Pulmonary artery endothelial cell (primary cell): ENCODE measurements at places on chromosomes 4 and X.

- DNase-seq: no peak
Observed at GRCh38 chr4:30172416-30172815, 547.8 kb upstream of the PCDH7 start.

GRCh38 chr4:15031197-15031596 is 28.9 kb downstream of the CPEB2 start:
- no peak for DNase-seq

GRCh38 chr4:105978684-105979296 is 83.5 kb downstream of the NPNT start:
- no peak for DNase-seq

DNA sequence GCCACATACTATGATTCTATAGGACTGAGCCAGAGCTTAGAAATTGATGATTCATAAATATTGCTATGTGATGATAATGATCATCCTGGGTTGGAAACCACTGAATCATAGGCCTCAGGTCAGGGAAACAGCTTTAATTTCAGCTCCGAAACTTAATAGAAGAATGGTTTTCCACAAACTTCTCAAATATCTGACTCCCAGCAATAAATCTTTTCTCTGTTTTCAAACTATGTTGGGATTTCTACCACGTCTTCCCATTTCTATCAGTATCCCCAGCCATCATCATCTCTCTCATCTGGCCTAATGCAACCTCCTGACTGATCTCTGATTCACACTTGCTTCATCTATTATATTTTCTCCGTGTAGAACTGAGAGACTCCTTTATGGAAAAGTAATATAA is 521.8 kb upstream of the AGA start:
- DNase-seq: no peak

GRCh38 chr4:69154021-69154420 is 57.7 kb downstream of the UGT2B7 start:
- DNase-seq: no peak

DNA sequence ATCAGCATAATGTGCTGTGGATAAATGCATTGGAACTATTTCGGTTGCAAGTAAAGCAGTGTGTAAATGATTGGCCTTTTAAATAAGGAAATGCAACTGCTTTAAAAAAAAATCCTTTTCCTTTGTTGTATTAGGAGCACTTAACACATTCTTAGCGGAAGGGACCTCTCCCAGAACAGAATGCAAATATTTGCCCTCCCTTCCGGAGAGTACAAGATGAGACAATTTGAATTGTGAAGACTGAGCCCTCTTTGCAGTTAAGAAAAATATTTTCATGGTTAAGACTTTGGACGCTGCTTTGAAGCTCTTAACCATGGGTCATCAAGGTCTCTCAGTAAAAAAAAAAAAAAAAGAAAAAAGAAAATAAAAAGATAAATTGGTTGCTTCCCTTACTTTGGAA is 9.5 kb upstream of the NOX1 start:
- DNase-seq: peak; percentile 47

GRCh38 chr4:113684534-113685091 is 76.9 kb downstream of the CAMK2D start:
- no peak for DNase-seq

- no peak for DNase-seq
Observed at GRCh38 chr4:77652237-77652897, 46.7 kb downstream of the CXCL13 start.

- no peak for DNase-seq
Observed at GRCh38 chrX:27163236-27163635, 299.9 kb downstream of the PPP4R3C start.

- DNase-seq: no peak
Observed at GRCh38 chr4:1202526-1203011, 30.2 kb upstream of the SPON2 start.

GRCh38 chr4:102723511-102723910 is 37.3 kb downstream of the MANBA start:
- no peak for DNase-seq

- no peak for DNase-seq
Observed at GRCh38 chrX:19839770-19840254, 47.6 kb downstream of the SH3KBP1 start.

GRCh38 chrX:130060122-130061069 is 49.9 kb downstream of the ELF4 start:
- DNase-seq: no peak

- DNase-seq: no peak
Observed at GRCh38 chr4:115154826-115155225, 41.4 kb upstream of the NDST4 start.

DNA sequence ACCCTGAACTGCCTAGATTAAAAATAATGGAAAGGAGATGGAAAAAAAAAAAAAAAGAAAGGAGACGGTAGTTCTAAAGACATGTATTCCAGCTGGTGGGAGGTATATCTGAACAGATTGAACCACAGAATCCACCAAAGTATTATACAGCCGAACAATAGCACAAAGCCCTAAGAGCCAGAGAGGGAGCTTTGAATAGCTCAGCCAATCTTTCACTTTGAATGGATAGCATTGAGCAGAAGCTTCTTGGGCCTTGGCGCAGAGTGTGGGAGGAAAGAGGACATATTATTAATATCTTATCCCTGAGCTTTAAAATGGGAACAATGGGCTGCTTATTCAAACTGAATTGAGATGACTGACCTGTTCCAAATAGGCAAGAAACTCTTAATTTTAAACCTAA is 147.8 kb upstream of the PAQR3 start:
- DNase-seq: no peak
